ENCODE measurements at places on chromosomes 3 and 15.

DNA sequence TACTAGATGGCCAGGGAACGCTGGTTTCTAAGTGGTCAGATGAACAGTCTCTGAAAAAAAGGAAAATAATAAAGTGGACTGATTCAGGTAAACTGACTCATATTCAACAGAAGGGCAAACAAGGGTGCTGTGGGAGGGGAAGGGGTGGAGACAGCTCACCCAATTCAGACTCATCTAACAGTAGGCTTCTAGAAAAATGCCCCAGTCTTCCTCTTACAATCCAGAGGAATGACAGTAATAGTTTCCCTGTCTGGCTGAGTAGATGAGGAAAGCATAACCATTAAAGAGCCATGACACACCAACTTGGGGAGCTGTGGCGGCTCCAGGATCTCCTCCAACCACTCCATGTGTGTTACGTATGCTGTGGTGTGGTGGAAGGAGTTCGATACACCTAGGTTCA is 231.4 kb upstream of the UMPS start:
- no peak for DNase-seq

- DNase-seq: no peak
These were observed 87.7 kb downstream of the PLCH1 start for GRCh38 chr3:155657161-155657560.

GRCh38 chr3:8112587-8112986 is 389.0 kb upstream of the LMCD1 start:
- no peak for DNase-seq

DNA sequence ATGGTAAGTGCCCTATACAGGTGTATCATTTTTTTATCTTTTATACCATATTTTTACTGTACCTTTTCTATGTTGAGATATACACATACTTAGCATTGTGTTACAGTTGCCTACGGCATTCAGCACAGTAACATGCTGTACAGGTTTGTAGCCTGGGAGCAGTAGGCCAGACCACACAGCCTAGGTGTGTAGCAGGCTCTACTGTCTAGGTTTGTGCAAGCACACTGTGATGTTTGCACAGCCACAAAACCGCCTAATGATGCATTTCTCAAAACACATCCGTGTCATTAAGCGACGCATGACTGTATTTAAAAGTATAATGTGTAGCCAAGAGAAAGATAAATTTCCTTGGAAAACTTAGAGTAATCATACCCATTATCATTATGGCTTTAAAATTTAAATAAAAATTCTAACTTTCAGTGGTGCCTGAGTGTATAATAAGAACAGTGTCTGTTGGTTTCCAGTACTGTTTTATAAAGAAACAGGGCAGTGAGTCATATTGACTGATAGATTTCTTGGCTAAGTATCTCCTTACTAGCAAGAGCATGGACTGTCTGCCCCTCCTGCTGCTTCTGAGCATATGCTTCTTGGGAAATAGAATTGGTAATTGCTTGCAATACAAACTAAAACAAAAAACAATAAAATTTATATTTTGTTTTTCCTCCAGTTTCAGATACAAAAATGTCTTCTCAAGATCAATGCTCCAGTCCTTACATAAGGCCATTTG is 18.3 kb downstream of the CALML4 start:
- no peak for DNase-seq

DNA sequence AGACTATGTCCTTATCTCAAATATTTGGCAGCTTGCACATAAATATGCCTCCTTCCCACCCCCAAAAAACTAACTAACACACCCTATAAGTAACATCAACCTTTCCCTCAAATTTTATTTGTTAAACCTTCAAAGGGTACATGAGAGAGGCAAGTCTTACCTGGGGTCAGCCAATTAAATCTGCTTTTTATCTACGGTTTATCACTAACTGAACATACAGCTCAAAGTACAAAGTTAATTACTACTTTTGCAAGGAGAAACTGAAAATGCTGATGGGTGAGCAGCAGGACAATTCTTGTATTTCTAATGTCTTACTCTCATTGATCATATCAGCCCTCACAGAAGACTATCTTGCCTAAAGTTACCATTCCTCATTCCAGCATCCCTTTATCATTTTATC is 34.6 kb downstream of the MTHFS start:
- DNase-seq: no peak

GRCh38 chr15:62296756-62297507 is 131.8 kb upstream of the C2CD4B start:
- DNase-seq: no peak

DNA sequence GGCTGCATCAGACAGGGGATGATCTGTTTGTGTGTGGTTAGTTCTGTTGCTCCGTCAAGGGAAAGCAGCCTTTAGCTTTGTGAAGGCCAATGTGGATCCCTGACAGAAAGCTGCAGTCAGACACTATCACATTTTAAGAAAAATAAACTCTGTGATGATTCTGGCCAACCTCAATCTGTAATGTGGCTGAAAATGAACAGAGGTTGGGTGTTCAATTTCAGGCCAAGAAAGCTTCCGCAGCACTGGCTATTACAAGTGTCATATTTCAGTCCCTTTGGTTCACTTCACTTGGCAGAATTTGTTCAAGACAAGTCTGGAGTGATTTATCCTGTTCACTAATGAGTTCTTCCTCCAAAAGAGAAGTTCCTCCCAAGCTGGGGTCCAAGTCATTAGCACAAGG is 571.8 kb upstream of the IL12A start:
- DNase-seq: no peak

DNA sequence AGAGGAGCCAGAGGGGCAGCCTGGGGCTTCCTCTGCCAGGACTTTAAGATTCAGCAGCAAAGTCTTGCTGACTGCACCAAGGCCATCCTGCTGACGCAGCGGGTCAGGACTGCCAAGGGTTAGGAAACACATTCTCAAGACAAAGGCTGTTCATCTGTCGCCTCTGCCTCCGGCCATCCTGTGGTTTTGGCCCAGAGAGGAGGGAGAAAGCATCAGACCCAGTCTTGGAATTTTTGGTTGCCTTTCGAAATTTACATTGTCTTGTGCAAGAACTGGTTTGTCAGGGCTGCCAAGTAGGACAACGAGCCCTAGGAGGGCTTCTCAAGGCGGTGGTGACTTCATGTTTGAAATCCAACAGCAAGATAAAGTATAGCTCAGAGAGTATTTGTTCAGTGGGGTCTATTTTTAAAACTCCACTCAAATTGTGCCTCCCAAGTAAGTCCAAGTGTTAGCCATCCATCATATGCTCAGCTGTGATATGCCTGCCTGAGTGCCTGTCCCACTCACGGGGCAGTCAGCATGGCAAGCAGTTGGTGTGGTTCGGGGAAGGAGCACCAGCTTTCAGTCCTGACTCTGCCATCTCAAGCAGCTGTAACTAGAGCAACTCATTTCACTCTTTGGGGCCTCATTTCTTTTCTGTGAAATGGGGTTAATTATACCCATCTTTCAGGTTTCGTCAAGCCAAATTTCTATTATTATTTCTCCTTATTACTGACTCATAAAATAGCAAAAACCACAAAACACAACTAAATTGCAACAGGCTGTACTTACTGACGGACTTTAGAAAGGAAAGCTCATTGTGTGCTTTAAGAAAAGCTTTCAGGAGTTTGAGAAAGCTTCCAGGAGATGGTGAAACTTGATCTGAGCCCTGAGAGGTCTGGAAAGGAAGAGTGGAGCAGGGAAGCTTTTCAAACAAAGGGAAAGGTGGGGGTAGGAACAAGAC is 42.4 kb upstream of the RHO start:
- DNase-seq: no peak

- no peak for DNase-seq
These were observed 14.8 kb upstream of the LDHAL6B start for GRCh38 chr15:59191855-59192237.

DNA sequence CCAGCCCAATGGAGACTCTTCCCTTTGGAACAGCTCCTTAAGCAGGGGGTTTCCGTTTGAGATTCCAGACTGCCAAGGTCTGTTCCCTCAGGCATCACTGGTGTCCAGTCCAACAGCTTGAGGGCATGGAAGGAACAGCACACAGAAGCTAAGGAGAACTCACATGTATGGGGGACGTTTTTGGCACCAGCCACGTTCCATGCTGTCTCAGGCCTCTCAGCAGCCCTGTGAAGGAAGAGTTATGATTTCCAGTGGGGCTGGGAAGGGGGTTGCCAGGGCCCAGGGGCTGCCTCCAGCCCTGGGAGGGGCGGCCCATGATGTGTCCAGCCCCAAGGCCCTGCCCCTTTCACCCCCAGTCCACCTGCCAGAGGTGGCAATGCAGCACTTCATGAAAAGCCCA is 7.5 kb upstream of the RHO start:
- no peak for DNase-seq
